Muscle of leg (tissue), 16 donors: ENCODE measurements at places on chromosomes 12 and 14. TPM values are rescaled to one million over a fixed set of nuclear protein-coding genes. Genes with fewer than 3 reads are reported as not detected.

Gene LTB4R
- 2.5 TPM for total RNA-seq

Gene OR4K13
- total RNA-seq: not detected

Gene FAIM2
- total RNA-seq: 3.6 TPM

Gene CLEC9A
- total RNA-seq: 0.18 TPM

Gene LRP6
- 43.4 TPM for total RNA-seq

Gene NTS
- total RNA-seq: 1.1 TPM

Gene CD69
- total RNA-seq: 0.93 TPM

Gene KRT86
- total RNA-seq: 0.04 TPM

Gene PTHLH
- total RNA-seq: 2.5 TPM

Gene HOTAIR
- total RNA-seq: 1.8 TPM

Gene ERBB3
- 126 TPM for total RNA-seq

Gene VEZT
- 83.3 TPM for total RNA-seq
